ENCODE measurements at places on chromosomes 5 and 9.

GRCh38 chr5:158246661-158247060 is 387.7 kb upstream of the CLINT1 start:
- DNase-seq, result no peak

GRCh38 chr5:159730285-159730684 is 186.0 kb upstream of the ADRA1B start:
- DNase-seq, result no peak

DNA sequence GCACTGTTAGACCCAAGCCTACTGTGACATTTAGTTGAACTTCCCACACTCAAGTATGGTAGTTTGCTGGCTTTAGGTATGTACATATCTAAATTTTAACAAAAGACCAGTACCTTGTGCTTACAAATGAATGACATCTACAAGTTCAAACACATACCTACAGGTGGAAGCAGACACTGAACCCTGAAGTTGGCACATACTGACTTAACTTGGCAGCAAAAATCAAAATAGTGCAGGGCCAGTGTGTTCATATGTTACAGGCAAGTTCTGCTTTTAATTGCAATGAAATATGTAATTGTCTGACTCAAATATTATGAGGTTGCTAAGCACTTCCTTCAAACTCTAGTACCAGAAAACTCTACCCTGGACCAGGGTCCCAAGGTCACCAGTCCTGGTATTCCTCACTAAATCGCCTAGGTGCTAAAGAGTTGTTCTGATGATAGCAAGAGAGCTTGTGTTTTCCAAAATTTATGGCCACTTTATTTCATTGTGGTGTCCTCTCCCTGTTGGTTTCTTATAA is 77.4 kb downstream of the MEGF10 start:
- DNase-seq, result no peak

- no peak for DNase-seq
These were observed 64.2 kb upstream of the GNE start for GRCh38 chr9:36322462-36322861.

DNA sequence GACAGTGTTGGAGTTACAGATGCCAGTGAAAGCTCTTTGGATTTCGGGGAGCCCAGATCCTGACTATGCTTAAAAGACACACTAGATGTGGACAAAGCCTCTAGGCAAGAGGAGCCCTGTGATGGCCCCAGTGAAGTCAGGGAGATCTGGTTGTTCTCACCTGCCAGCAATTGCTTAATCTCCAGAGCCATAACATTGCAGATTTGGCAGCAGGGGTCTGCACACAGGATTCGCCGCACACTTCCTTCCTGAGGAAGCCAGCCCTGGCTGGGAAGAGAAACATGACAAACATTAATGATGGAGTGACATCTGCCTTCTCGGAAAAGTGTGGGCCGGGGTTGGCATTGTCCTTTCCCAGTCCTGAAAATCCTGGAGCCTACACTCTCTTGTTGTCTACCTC is 65.2 kb upstream of the PHF24 start:
- no peak for DNase-seq

DNA sequence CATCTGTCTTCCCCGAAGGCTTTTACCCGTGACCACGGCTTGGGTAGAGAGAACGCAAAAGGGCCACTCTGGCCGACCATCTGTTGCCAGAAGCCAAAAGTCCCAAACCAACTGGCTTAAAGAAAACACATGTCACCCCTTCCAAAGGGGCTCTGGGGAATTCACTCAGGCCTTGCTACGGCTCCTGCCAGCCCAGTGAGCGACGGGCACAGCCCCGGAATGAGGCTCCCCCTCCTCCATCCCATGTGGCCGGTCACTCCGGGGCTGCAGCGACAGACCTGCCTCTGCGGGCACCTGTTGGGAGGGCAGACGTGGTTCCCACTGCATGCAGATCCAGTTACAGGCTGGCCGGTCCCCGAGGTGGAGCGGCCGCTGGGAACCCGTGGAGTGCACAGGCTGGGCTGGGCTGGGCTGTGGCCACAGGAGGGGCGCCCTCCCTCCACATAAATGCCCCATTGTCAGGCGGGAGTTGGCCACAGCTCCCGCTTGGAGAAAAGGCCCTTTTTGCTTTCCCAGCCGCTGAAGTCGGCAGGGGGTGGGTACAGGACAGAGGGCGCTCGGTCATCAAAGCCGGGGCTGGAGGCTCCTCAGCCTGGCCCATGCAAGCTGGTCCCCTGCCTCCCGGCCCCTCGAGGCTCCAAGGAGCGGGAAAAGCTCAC is 19.9 kb downstream of the NOTCH1 start:
- no peak for DNase-seq

DNA sequence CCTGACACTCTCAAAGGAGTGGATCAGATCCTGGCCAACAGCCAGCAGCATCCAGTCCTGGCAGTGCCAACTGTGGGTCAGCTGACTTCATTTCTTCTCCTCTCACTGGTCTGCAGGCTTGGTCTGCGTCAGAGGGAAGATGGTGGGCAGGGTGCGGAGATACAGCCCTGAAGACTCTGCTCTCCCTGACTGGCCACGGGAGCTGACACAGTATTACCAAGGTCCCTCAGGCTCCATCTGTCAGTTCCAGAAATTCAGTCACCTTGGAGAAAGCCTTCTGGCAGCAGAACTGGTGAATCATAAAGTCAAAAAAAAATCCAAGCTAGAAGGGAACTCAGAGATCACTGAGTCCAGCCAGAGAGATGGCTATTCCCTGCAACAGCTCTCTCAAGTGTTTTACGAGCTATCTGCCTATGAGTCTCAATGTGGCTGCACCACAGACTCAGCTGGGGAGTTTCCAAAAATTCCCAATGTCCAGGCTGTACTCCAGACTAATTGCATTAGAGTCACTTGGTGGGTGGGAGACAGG is 27.9 kb downstream of the C1QTNF2 start:
- DNase-seq, result no peak

- DNase-seq, result no peak
These were observed 273.7 kb upstream of the DMRT1 start for GRCh38 chr9:567747-568305.

- DNase-seq, result no peak
These were observed 2.1 kb upstream of the PCDHGA1 start for GRCh38 chr5:141328231-141328630.

DNA sequence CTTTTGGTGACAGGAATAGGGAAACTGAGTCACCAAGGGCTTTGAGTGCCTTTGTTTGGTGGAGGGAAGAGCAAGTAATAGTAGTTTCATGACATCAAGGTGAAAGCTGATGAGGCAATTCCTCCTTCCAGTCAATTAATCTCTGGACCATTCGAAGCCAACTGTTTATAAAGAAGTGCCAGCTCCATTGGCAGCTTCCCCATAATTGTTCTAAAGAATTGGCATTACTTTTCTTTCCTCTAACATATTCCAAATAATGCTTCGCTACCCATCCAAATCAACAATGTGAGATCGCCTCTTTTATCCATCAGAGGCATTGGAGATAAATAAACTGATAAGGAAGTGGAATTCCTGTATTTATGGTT is 132.4 kb downstream of the NPR3 start:
- no peak for DNase-seq

DNA sequence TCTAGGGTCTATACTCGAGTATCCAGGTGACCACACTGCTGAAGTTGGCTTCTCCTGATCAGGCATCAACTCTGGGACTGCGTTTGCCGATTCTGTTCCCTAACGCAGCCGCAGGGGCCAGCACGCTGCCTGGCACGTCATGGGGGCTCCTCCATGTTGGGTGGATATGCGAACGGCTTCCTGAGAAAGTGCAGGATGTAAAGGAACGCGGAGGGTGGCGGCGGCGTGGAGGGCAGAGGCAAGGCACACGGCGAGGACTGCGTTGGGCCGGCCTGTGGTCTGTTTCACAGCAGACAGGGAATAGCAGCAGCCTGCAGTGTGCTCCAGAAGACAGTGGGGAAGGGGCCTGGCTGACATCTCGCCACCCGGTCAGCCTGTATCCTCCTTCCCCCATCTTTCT is 3.8 kb downstream of the LCN10 start:
- DNase-seq, result no peak

- DNase-seq, result no peak
These were observed 6.4 kb downstream of the TLE4 start for GRCh38 chr9:79577969-79578723.

DNA sequence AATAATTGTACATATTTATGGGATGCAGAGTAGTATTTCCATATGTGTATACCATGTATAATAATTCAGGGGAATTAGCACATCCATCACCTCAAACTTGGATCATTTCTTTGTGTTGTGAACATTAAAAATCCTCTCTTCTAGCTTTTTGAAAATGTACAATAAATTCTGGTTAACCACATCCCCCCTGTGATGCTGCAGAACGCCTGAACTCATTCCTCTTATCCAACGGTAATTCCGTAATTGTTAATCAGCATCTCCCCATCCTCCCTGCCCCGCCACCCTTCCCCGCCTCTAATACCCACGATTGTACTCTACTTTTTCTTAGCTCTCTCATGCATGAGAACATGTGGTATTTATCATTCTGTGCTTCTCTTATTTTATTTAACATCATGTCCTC is 127.7 kb upstream of the ANKRD55 start:
- DNase-seq, result no peak

DNA sequence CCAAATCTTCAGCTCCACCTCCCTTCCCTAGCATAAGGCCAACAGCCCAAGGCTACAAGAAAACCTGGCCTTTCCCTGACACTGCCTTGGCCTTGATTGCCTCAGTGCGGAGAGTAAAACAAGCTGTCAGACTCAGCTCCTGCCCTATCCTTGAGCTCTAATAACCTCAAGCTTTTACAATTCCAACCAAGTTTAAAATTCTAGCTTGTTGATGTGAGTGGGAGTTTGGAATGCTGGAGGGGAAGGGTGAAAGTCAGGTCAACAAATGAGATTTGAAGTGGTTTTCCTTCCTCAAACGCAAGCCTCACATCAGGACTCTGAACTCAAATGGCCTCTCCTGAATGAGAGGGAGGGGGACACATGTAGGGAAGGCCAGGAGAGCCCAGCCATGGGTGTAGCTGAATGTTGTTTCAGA is 197.0 kb upstream of the VLDLR start:
- no peak for DNase-seq

- DNase-seq, result no peak
These were observed 131.7 kb upstream of the TARS1 start for GRCh38 chr5:33309068-33309467.

DNA sequence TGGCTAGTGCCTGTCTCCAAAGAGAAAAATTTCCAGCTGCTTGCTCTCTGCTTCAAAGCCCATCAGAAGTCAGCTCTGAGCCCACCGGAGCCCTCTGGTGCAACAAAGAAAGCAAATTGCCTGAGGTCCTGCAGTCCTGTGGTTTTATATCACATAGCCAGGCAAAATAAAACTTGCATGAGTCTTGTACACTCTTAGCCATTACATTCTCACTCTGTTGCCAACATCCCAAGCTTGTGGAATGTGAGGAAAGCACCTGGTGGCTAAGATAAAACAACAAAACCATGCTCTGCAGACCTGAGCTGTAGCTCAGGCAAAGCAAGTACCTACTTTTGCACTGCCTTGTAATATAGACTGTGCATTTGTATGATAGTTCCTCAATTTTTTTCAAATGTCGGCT is 133.7 kb downstream of the GPBP1 start:
- no peak for DNase-seq

DNA sequence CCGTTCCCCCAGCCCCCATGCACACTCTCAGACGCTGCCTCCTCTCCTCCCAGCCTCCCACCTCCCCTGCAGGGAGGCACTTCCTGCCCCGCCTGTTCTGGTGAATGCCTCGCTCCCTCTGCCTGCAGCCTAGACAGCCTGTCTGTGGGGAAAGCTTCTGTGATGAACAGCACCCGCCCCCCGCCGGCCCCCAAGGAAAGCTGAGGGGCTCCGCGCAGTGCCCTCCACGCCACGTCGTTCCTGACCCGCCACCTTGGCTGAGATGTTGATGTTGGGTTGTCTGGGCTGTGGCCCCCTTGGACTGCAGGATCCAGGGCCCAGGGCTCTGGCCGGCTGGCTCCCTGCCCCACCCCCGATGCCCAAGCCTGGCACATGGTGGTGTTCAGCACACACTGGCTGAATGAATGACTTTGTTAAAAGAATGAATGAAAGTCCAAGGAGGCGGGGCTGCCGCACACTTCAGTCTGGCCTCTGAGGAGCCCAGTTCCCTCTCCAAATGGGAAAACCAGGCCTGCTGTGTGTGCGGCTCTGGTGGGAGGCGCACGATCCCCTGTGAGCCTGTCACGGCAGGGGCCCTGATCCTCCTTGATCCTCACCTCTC is 2.1 kb upstream of the MYMK start:
- no peak for DNase-seq

DNA sequence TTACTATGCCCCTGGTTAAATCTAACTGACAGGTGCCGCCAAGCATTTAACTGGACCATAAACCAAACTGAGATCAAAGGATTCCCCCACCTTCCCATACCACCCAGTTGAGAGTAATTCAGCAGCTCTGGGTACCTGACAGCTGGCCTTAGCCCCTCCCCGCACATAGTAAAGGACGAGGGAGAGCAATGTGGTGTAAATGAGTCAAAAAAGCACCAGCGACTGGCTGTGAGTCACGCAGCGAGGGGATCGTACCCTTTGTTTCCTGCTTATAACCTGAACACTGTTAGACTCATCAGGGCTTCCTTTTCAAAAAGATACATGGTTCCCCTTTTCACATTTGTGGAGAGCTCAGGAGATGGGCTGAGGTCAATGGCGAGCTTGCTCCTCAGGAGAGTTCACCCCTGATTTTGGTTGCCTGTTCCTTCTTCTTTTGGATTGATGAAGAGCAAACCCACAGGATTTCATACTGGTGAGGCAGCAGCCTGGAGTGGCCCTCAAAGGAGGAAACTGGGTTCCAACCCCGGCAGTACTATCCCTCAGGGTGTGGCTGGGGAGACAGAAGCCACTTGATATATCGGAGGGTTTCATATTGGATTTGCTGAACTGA is 71.5 kb downstream of the ANKRD33B start:
- DNase-seq, result peak; percentile 81

- no peak for DNase-seq
These were observed 138.9 kb upstream of the SGCD start for GRCh38 chr5:156188016-156188415.

GRCh38 chr9:129380961-129381401 is 202.9 kb upstream of the IER5L start:
- no peak for DNase-seq

DNA sequence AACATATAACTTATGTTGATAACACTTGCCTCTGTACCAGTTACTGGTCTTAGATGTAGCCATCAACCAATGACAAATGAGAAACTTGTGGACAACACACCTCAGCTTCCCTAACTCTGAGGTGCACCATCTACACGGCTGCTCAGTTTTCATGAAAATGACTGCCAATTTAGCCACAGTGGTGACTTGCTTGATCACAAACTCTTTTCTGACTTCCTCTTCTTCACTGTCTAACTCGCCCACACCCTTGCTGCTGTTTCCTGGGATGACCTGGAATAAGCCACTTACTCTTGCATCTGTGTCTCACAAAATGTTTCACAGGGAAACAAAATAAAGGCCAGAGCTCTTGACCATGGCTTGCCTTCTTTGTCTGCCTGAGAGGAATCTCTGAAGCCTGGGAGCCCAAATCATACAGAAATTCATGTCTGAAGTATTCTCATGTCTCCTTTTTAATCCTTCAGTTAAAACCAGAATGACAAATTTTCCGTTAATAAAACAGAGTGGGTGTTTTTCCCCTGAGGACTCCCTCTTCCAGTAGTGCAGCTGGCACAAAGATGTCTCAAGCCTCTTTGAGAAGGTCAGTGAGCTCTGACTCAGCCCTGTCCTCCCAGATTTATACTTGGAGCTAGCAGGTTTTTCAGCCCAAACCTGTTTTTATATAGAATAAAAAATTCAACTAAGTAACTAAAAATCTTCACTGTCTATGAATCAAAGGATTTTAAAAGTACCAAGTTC is 126.5 kb upstream of the PAM start:
- DNase-seq, result no peak

- no peak for DNase-seq
These were observed 302.9 kb downstream of the CEMIP2 start for GRCh38 chr9:71465392-71465791.

- no peak for DNase-seq
These were observed 67.9 kb downstream of the ADGRV1 start for GRCh38 chr5:90626493-90626892.
